Central memory CD4-positive, alpha-beta T cell (primary cell): ENCODE measurements at places on chromosomes 7 and 10.

GRCh38 chr7:142375710-142376313 lies 118.0 kb upstream of the PRSS58 start:
- DNase-seq: no peak

GRCh38 chr7:87100326-87100725 lies 40.9 kb upstream of the ELAPOR2 start:
- DNase-seq: no peak

DNA sequence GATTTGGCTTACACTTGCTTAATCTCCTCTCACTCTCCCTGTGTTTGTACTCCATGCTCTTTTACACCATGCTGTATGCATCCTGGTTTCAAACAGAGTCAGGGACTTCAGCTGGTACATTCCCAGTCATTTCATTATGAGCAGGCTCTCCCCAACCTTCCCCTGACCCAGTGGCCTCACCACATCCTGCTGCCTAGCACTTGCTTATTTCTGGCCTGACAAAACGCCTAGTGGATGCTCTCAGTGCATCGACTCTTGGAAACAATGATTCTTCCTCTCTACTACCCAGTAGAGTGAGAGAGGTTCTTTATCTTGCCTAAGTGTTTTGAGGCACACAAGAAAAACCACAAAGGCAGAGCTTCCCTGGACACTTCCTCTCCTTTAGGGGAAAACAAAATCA lies 63.4 kb downstream of the CAV1 start:
- no peak for DNase-seq

- peak; percentile 16 for DNase-seq
These were observed 46.4 kb upstream of the RPA3 start for GRCh38 chr7:7764520-7765396.

DNA sequence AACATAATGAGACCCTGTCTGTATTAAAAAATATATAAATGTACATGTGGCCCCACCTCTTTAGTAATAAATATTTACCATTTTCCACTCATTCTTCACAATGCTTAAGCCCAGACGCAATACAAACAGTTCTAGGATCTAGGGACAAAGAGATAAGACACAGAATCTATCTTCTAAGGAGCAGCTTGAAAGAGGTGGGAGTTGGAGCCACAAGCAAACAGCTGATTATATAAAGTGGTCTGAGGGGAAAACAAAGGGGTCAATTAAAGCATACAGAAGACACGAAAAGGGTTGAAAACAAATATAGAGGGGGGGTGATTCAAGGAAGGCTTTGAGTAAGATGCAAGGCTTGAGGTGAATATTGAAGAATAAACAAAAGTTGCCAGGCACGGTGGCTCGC lies 43.1 kb downstream of the UBE2H start:
- DNase-seq: no peak

DNA sequence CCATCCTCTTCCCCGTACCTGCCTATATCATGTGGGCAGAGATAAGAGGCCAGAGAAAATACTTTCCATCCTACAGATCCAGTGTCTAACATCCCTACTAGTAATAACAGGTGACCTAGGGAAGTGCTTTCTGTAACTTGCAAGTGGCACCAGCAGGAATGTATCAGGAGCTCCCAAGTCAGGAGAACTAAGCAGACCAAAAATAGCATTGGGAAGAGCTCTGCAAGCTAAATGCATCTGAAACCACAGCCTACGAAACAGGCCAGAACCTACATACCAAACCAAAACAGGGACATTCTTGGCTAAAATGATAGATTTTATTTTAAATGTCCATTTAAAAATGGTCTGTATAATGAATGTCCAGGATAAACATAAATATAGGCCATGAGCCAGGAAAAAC lies 680.8 kb downstream of the PHTF2 start:
- DNase-seq: no peak

GRCh38 chr7:27137640-27138315 lies 5.7 kb downstream of the HOXA5 start:
- no peak for DNase-seq

DNA sequence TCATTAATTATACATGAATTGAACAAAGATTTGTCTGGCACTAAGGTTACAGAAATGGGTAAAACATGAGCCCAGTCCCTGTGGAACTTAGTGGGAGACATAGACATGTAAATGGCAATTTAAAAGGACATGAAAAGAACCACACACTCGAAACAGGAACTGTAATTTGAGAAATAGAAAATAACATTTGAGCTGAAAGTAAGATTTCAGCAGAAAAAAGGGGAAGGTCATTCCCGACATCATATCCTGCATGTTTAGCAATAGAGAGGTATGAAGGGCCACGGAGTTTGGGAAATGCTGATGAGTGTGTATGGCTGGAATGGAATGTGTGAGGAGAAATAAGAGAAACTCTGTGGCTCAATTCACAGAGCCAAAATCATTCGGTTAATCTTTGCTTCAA lies 175.4 kb upstream of the AHR start:
- DNase-seq: no peak

DNA sequence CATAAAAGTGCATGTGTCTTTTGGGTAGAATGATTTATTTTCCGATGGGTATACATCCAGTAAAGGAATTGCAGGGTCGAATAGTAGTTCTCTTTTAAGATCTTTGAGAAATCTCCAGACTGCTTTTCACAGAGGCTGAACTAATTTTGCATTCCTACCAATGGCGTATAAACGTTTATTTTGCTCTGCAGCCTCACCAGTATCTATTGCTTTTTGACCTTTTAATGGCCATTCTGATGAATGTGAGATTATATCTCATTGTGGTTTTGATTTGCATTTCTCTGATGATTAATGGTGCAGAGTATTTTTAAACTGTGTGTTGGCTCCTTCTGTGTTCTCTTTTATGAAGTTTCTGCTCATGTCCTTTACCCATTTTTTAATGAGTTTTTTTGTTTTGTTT lies 1020.1 kb downstream of the NXPH1 start:
- no peak for DNase-seq

- DNase-seq: no peak
These were observed at the start of gene OGDHL for GRCh38 chr10:49761789-49762565. Gene OGDHL (minus strand): TSS chr10:49762323. CDS start chr10:49758592, 3,731 bp downstream.

DNA sequence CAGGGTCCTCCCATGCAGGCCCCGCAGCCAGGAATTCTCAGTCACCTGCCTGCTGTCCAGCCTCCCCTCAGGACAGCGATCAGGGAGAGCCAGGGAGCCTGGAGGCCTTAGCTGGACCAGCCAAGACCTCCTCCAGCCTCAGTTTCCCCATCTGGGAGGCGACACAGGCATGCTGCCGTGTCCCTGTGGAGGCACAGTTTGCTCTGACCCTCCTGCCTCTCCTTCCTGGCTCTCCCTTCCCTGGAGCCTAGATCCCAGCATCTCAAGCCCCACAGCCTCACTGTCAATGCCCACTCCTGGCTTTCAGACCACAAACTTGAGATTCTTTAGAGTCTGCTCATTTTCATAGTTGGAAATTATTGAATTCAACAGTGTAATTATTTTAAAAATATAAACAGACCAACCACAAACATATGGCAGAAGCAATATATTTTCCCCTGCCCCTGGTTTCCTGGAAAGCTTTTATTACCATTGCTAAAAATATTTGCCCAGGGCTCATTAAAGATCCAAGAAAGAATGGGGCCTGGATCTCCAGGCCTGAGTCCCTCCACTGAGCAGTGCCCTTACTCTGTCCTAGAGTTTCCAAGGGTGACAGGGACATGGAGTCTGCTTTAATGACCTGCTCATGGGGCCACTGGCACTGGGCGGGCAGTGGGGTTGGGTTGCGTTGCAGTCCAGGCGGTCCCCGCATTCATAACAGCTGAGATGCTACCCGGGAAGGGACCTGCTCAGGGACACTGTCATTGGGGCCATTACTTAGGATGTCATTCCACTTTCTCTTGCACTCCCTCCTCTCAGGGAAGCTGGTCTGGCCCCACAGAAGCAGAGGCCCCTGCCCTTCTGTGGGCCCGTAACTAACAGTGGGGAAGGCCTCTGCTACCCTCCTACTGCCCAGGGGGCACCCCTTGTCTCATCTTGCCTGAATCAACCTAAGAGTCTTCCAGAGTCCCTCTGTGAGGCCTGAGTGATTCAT lies 81.6 kb upstream of the CHST15 start:
- no peak for DNase-seq
